ENCODE measurements at places on chromosomes 2 and 18.

DNA sequence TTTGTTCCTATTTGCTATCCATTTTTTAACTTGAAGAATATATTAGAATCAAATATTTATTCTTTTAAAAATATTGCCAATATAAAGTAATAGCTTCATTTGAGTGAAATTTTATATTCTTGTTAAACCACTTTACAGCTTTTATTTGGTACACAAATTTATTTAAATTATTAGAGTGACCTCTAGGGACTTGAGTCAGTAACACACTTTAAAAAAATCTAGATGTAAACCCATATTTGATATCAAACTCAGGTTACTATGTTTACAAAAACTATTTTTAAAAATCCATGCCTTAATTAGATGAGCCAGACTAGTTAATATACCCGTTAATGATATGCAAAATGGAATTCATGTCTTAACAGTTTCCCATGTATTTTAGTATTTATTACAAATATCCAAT lies 134.6 kb downstream of the MAP4K4 start:
- DNase-seq = no peak

- DNase-seq = no peak
These were observed 95.7 kb downstream of the EFEMP1 start for GRCh38 chr2:55827855-55828254.

GRCh38 chr2:3341336-3341735 lies 36.3 kb downstream of the EIPR1 start:
- no peak for DNase-seq

- no peak for DNase-seq
These were observed 119.0 kb upstream of the KLHL14 start for GRCh38 chr18:32891797-32892196.

DNA sequence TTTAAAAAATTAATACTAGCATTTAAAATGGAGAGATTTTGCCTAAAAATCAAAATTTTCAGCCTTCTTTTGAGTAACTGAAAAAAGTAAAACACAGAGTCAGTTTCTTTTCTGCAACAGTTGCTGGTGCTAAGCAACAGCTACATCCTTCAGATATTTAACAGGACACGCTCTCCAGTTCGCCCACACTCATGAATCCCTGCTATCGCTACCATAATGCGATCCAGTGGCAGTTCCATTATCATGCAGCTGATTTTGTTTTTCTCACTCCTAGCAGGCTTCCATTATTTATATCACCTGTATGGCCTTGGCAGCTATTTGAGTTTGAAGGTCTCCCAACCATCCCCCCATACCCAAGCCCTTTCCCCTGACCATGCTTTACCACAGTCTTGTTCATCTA lies 93.1 kb upstream of the NCKAP5 start:
- DNase-seq = no peak

GRCh38 chr18:55605733-55606338 lies 17.8 kb upstream of the TCF4 start:
- DNase-seq = no peak

- peak; percentile 76 for DNase-seq
These were observed 34.6 kb downstream of the ADCY3 start for GRCh38 chr2:24885221-24886125.

GRCh38 chr2:85704800-85705679 lies 10.9 kb downstream of the GNLY start:
- no peak for DNase-seq

- DNase-seq = no peak
These were observed 54.5 kb downstream of the C18orf63 start for GRCh38 chr18:74370115-74370514.

- peak; percentile 6 for DNase-seq
These were observed 208.4 kb upstream of the COL3A1 start for GRCh38 chr2:188765522-188766470.

DNA sequence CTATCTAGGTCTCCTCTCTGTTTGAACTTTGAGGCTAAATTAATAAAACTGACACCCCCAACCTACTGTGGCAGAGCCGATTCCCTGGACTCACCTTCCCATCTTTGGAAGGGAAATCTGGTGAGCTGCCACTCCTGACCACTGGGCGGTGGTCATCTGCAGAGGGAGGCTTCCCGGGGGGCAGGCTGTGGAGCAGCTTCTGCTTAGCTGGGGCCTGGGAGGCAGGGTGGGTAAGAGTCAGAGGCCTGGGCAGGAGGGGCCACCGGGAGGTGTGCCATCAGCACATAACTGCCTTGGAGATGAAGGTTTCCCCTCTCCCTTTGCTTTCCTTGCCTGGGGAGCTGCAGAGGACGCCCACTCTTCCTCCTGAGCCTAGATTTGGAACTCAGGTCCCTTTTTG lies 2.3 kb upstream of the NPPC start:
- DNase-seq = no peak

DNA sequence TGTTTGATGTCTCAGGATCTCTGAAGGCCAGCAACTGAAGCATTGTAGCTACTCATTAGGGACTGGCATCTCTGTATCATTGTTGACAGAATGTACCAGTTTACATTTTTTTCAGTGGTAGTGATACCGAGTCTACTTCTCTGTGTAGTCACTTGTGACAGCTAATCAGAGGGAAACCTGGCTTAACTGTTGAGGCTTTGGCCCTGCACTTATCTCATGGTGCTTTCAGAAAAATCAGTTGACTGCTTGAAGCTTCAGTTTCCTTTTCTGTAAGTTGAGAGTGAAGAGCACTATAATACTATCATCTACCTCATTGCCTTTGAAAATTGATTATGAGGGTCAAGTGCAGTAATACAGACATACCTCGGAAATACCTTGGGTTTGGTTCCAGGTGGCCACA lies 90.0 kb downstream of the COMMD1 start:
- DNase-seq = no peak

DNA sequence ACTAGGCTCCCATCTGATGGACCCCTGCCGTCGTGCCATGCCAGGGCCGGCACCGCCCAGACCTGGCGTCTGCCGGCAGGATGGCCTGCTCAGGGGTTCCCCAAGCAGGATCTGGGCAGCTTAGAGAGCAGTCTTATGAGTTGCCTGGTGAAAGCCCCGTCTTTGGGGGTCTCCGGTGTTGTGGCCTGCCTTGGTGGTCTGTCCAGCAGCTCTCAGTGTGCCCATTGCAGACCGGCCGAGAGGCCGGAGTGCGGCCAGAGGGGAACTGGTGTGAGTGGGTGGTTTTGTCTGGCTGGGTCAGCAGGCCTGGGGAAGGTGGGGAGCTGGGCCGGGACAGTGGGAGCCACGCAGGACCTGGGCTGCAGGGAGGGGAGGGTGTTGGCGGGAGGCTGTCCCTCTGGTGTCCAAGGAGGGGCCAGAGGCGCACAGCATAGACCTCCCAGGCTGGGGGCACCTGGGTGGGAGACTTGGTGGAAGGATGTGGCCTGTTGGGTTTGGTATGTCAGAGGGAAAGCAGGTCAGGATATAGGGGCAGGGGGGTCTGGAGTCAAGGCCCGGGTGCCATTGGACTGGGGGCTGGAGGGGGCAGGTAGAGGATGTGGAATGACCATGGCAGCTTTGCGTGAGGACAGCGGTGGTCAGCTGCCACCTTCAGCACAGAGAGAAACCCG lies 16.5 kb downstream of the GPC1 start:
- no peak for DNase-seq

- DNase-seq = no peak
These were observed 1473.2 kb downstream of the LRP1B start for GRCh38 chr2:140657657-140658056.

GRCh38 chr18:75141166-75141565 lies 67.8 kb downstream of the PTGR3 start:
- DNase-seq = no peak

- no peak for DNase-seq
These were observed 42.6 kb upstream of the MAPRE2 start for GRCh38 chr18:34998661-34999060.

- DNase-seq = no peak
These were observed 24.2 kb upstream of the CPO start for GRCh38 chr2:206915121-206915520.

GRCh38 chr2:122179492-122180165 lies 424.2 kb downstream of the TSN start:
- no peak for DNase-seq

GRCh38 chr2:53985646-53986045 lies 14.9 kb upstream of the PSME4 start:
- no peak for DNase-seq

DNA sequence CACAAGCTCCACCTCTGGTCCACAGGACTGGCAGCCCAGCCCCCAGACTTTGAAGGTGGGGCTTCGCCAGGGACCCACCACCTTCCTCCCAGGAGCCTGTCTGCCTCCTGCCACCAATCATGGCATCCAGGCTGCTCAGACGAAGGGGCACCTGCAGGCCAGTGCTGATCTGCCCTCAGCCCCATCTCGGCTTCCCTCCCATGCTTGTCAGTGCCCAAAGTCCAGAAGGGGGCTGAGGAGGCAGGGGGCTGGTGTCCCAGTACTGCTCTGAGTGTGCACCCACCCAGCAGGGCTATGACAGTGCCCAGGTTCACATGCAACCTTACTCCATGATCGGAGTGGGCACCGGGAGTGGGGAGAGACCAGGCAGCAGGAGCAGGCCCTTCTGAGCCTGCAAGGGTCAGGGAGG lies 25.3 kb upstream of the RUFY4 start:
- no peak for DNase-seq

Data from DMS 273 treated with DMSO at 0.1 percent for 48 hours (cell line).